ENCODE measurements at places on chromosomes 1 and 21. TPM values are rescaled to one million over a fixed set of nuclear protein-coding genes. Genes with fewer than 3 reads are reported as not detected.

GRCh38 chr1:209335178-209335577, 248.3 kb upstream of the CAMK1G start:
- no peak for DNase-seq

DNA sequence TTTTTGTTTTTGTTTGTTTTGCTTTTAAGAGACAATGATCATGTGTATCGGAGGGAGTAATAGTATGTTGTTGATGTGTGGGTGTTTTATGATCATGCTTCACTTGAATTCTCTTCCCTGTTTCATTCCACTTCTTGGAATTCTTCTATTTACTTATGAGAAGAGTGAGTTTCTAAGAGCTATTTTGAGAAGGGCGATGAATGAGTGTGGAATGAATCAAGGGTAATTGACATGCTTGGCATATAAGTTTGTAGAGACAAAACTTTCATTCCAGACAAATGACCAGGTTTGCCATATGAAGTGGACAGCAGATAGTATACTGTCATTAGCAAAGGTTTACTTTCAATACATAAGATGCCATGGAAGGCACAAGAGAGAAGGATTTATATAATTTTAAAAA, 42.3 kb upstream of the PDC start:
- DNase-seq, result no peak

DNA sequence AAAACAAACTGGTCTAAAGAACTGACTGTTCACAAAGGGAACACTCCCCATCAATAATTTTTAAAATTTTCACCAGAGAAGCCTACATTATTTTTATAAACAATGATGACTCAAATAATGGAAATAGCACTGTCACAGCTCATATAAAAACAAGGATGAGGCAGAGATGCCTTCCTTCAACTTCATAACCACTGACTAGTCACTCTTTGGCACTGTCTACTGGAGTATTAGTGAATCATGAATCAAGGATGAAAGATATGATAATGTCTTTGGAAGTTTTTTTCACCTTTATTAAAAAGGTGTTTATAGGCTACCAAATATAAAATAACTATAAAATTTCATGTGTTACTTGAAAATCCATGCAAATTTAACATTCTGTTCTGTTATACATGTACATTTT, 316.9 kb downstream of the VAV3 start:
- no peak for DNase-seq

DNA sequence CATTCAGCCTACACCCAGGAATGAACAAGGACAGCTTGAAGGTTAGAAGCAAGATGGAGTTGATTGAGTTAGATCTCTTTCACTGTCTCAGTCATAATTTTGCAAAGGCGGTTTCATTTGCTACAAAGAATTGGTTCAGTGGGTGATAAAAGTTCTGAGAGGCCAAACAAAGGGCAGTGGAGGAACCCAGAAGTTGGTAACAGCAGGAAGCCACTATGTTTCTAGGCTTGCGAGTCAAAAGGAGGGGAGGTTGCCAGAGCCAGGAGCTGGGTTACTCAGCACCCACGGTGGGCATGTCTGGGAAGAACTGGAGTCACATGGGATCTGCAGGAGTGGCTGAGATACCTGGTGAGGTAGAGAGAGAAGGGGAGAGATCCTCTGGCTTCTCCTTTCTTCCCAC, 64.2 kb upstream of the MRPS6 start:
- no peak for DNase-seq

DNA sequence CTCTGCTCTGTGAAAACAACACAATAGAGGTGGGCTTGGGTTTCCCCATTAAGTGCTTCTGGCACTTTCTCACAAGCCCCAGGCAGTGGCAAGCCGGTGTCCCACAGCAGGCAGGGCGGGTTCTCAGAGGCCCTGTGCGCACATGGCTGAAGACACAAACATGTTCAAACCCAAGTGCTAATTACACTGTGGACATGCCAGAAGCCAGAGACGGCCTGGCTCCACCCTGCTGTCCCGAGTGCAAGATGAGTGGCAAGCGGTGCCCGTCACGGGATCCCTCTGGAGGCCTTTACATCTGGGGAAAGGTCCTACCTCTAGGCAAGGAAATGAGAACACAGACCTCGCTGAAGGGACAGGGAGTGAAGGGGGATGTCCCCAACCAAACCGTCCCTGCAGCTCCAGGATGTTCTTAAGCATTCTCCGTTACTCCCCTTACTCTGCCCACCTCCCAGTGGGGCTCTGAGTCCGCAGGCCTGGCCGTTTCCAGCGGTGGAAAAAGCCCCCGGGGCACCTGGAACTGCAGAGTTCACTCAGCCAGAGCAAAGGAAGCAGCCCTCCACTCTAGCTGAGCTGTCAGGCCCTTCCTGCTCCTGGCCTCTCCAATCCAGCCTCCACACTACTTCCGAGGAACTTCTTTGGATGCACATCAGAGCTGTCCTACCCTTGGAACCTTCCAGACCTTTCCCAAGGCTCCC, 57.4 kb downstream of the SLC66A1 start:
- no peak for DNase-seq

- peak; percentile 94 for DNase-seq
Observed at GRCh38 chr1:64878931-64879611, 87.3 kb downstream of the JAK1 start.

The PGBD5 gene
- 0.12 TPM for total RNA-seq

The CFHR3 gene
- not detected for total RNA-seq

The ICOSLG gene
- total RNA-seq, result 26.4 TPM

The SPOCD1 gene
- 70.0 TPM for total RNA-seq

The FCRL5 gene
- total RNA-seq, result not detected
